ENCODE measurements at places on chromosomes 16 and 17.

- DNase-seq: no peak
Observed at GRCh38 chr16:57704011-57704904, 9.7 kb downstream of the DRC7 start.

- DNase-seq: no peak
Observed at GRCh38 chr16:23244122-23244521, 58.0 kb upstream of the SCNN1B start.

- DNase-seq: no peak
Observed at GRCh38 chr17:1251866-1252608, 18.2 kb upstream of the BHLHA9 start.

GRCh38 chr16:12573730-12574383 is 229.8 kb downstream of the CPPED1 start:
- DNase-seq: peak; percentile 5

GRCh38 chr16:16027728-16028310 is 78.4 kb downstream of the ABCC1 start:
- DNase-seq: no peak

- peak; percentile 44 for DNase-seq
Observed at GRCh38 chr16:4273858-4274311, 1.1 kb upstream of the TFAP4 start.

DNA sequence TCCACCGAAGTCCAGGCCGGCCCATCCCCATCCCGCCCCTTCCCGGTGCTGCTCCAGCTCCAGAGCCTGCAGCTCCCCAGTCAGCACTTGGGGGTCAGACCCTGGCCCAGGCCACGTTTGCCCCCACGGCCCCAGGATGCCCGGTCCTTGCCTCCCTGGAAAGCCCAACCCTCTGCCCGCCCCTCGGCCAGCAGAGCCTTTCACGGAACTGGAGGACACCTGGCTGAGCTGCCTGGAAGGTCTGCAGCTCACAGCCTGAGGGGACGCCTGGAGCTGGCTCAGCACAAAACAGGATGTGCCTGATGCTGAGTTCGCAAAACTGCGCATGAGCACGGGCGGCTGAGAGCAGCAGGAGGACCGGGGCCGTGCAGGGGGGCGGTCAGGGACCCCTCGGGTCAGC is 29.7 kb upstream of the SSTR5 start:
- no peak for DNase-seq

- no peak for DNase-seq
Observed at GRCh38 chr16:76661691-76662235, 384.6 kb downstream of the CNTNAP4 start.

DNA sequence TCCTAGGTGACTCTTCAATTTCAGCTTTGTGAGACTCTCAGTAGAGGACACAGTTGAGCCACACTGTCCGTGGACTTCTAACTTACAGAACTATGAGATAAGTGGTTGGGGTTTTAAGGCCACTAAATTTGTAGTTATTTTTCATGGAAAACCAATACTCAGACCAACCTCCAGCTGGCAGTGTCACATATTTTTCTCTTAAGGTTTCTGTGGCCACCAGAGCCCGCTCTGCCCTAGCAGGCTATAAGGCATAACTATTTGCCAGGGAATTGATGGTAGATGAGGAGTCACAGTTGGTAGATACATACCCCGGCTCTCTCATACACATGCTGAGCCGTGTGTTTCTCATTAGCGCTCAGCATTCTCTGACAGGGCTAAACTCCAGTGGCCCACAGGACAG is 336.8 kb upstream of the MON1B start:
- no peak for DNase-seq

DNA sequence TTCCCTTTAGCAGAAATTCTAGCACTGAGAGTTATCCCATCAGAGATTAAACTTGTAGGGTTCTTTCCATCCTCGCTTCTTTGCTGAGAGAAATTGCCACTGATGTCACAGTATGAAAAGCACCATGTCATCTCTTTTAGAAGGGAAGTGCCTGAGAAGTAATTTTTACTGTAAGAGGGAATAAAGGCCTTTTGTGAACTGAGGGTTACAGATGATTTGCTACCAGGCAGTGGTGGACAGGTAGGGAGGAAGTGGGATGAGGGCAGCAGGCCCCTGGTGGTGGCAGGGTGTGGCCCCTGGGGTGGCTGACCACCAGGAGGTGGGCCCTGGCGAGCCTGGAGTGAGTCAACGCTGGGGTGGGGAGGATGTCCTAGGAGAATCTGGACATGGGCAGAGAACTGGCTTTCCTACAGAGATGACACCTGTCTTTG is 6.4 kb upstream of the MILR1 start:
- no peak for DNase-seq

DNA sequence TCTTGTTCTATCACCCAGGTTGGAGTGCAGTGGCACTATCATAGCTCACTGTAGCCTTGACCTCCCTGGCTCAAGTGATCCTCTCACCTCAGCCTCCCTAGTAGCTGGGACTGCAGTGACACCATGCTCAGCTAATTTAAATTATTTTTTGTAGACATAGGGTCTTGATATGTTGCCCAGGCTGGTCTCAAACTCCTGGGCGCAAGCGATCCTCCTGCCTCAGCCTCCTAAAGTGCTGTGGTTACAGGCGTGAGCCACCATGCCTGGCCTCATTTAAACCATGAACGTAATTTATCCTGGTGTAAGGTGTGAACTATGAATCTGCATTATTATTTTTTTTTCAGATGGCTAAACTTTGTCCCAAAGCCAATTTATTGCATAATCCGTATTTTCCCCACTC is 37.3 kb downstream of the LAT start:
- DNase-seq: no peak

DNA sequence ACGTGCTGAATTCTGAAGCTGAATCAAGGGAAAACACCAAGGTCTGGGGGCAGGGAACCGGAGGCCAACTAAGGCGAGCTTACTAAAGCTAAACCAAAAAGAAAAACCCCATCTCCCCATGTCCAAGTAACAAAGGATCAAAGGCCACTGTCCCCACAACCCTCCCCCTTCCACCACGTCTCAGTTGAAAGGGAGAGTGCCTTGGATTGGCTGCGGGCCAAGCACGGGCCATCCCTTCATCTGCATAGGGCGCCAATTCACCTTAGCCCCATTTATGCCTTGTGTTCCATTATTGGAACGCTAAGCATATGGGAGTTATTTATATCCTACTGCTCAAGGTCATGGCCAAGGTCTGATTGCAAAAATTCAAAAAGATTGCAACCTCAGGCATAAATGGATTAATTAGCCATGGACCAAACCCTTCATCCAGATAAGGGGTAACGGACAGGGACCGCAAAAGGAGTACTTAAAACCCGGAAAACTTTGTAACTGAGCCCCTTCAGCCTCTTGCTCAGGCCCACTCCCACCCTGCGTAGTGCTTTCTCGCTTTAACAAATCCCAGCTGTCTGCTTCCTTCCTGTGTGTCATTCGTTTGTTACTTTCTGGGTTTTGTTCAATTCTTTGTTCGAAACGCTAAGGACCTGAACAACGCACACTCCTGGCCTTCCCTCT is 740 bp upstream of the ATP6V0D1 start:
- DNase-seq: peak; percentile 30

DNA sequence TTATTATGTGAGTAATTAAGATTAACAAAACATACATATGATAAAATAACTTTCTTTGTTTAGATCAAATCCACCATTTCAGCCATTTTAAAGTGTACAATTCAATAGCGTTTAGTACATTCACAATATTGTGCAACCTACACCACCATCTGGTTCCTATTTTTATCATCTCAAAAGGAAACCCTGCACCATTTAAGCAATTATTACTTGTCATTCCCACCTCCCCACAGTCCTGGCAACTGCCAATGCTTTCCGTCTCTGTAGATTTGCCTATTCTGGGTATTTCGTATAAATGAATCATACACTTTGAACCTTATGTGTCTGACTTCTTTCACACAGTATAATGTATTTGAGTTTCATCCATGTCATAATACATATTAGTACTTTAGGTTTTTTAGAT is 162.5 kb upstream of the CNTNAP4 start:
- no peak for DNase-seq

DNA sequence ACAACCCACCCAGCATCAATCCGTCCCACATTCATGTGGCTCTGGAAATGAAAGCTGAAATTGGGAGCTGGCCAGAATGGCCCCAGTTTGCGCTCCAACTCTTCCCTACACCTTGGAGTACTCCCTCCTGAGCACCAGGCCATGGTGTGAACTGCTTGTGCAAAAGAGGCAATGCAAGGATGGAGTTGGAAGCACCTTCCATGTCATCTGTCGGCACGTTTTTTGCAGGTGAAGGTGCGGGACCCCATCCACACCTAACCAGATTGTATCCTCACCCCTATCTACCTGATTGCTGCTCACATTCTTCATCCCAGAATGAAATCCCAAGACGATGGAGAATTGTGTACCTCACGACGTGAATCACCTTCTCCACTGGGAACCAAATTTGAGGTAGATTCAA is 136.6 kb upstream of the WSB1 start:
- DNase-seq: no peak

- no peak for DNase-seq
Observed at GRCh38 chr17:15268461-15268860, 3.3 kb upstream of the PMP22 start.

DNA sequence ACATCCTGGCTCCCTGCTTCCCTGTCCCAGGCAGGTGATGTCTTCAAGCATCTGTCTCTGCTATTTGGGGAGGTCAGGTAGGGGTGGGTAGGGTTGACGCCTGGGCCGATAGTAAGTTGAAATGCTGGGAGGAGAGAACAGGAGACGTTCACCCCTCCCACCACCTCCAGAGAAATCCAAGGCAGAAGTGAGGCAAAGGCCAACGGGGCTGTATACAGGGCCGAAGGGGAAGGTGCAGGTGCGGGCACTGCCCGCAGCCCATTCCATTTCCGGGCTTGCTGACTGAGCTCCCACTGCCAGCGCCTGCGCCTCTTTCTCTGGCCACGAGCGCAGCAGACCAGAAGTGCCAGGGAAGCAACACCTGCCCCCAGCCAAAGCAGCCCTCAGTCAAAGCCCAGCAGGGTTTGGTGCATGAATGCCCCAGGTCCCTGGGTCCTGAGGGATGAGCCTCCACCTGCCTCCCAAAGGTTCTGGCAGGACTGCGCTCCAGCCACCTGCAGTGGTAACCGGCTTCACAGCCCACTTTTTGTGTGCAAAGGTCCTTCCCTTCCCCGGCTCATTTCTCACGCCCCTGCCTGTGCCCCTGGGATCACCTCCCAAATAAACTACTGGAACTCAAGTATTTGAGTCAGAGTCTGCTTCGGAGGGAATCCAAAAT is 127.6 kb upstream of the TNRC6C start:
- no peak for DNase-seq

DNA sequence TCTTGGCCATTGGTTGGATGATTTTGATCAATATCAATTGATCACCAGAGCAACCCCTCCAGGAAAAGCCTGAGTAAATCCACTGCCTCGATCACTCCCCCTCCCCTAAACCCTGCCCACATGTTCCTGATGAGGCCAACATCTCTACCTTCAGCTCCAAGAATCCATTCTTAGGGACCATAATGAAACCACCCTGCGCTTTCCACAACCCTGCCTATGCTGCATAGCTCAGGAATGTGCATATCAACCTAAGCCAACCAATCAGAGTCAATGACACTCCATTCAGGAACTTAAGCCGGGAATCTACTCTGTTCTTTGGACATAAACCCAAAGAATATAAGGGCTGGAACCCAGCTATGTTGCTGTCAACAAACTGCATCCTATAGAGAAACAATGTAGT is 86.3 kb downstream of the MYH11 start:
- no peak for DNase-seq

DNA sequence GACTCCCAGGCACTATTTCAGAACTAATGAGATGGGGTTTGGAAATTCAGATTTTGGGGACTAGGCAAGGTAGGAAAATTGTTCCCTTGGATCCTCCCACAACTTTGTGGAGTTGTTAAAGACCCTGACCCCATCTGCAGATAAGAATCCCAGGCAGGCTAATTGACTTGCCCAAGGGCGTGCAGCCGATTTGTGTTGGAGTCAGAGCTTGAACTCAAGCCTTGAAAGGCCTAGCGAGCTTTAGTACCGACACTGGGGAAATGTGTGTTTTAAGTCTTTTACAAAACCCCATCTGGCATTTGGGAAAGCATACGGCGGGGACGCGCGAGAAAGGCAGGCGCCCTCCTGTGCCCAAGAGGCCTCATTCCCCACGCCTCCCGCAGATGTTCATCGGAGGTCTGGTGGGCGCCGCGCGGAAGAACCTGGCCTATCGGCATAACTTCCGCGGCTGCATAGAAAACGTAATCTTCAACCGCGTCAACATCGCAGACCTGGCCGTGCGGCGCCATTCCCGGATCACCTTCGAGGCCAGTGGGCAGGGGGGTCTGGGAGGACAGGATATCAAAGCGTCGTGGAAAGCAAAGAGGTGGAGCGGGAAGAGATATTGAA is 4.3 kb downstream of the CNTNAP1 start:
- peak; percentile 25 for DNase-seq

DNA sequence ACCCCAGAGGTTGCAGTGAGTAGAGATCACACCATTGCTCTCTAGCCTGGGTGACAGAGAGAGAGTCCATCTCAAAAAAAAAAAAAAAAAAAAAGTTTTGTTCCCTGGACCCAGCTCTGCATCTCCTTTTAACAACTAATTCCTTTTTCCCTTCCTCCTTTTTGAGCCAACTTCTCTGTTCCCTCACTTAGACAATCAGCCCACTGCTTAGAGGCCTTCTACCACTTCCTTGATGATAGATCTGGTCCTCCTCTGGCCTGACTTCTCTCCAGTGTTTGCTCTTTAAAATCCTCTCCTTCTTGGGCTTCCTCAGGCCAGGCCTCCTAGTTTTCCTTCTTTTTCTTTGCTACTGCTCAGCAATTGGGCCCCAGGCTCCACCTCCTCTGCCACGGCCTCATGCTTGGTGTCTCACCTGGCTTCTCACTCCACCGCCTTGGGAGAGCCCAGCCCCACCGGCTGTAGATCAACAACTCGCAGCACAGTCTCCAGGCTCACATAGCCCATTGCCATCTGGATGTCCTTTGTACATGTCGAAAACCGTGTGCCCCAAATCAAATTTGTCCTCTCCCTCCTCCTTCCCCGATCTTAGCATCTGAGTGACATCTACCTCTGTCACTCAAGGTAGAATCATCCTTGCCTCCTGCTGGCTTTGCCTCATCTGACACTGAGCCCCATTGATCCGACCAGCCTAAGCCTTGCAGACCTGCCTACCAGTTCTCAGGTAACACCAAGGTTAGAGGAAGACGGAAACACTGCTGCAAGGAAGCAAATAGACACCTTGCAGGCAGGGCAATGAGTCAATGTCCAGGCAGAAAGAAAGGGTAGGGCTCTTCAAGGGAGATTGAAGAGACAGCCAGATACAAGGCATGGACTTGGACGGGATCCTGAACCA is 17.4 kb downstream of the ARHGAP27 start:
- DNase-seq: no peak

- no peak for DNase-seq
Observed at GRCh38 chr16:4016658-4017057, 99.6 kb downstream of the ADCY9 start.

GRCh38 chr17:62625184-62625869 is 2.1 kb upstream of the MRC2 start:
- DNase-seq: no peak

DNA sequence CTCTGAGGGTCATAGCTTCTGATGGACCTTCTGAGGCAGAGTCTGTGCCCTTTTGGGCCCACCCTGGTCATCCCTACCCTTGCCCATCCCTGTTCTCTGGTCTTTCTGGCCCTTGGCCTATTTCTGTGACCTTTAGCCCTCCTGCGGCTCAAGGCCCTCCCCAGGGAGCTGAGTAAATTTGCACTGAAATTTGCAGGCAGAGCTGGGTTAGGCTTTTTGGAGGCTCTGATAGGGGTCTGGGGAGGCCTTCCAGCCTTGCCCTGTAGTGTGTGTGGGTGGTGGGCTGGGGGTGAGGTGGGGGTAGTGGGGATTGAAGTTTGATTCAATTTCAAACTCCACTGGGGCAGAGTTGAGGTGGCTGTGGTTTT is 17.8 kb downstream of the RARA start:
- DNase-seq: no peak

GRCh38 chr16:86384980-86385379 is 125.3 kb upstream of the FOXF1 start:
- no peak for DNase-seq

Data from G401 (cell line).